ENCODE measurements at places on chromosomes 4 and X. TPM values are rescaled to one million over a fixed set of nuclear protein-coding genes. Genes with fewer than 3 reads are reported as not detected.
A peak's percentile ranks its signal among the peaks of the same experiment; 100 is the strongest.

DNA sequence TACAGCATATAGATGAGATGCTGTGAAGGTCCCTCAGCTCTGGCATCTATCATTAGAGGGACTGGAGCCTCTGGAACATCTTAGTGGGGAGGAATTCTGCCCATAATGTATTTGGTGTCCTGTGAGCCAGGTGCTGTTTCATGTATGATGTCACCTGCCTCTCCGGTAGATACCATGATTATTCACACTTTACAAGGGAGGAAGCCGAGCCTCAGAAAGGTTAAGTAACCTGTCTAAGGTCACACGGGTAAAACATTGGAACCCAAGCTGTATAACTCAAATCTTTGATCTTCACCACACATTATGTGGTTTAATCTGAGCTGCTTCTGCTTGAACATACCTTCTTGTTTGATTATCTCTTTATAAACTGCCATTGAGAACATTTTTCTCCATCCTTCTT, 442.8 kb downstream of the BCOR start:
- no peak for DNase-seq
- no peaks in the 10 kb centered on the region for H3K4me1 ChIP-seq
- no peaks in the 10 kb centered on the region for H3K27me3 ChIP-seq
- H3K27ac ChIP-seq: no peak overlapping the region
- no peak overlapping the region for H3K4me3 ChIP-seq
- H3K36me3 ChIP-seq: no peaks in the 10 kb centered on the region

- H3K27me3 ChIP-seq: no peaks in the 10 kb centered on the region
- H3K36me3 ChIP-seq: no peaks in the 10 kb centered on the region
- H3K27ac ChIP-seq: no peak overlapping the region
- no peak overlapping the region for H3K4me3 ChIP-seq
These were observed 1624.8 kb upstream of the TENM3 start for GRCh38 chr4:180618396-180618795.

GRCh38 chrX:82458207-82458754, 1049.8 kb upstream of the POU3F4 start:
- no peaks in the 10 kb centered on the region for H3K36me3 ChIP-seq
- H3K27me3 ChIP-seq: no peaks in the 10 kb centered on the region
- no peaks in the 10 kb centered on the region for H3K4me1 ChIP-seq
- H3K4me3 ChIP-seq: no peak overlapping the region

DNA sequence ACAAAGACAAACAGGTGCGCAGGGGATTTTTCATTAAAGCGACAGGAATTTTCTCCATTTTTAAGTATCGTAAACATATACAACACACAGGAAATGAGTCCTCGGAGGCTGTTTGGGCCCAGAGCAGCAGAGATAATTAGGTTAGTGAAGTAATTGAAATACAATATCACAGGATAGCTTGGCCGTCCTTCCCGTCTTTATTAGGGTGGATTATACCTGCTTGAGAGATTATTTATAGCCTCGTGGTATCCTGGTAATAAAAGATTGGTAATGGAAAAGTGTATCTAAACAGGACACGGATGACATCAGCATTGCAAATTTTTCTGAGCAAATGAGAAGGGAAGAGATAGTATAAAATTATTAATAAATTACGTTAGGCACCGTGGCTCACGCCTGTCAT, 68.2 kb downstream of the CRLF2 start:
- no peak overlapping the region for H3K27ac ChIP-seq
- H3K4me3 ChIP-seq: no peak overlapping the region
- H3K27me3 ChIP-seq: no peaks in the 10 kb centered on the region
- no peak for DNase-seq
- no peaks in the 10 kb centered on the region for H3K4me1 ChIP-seq
- no peaks in the 10 kb centered on the region for H3K36me3 ChIP-seq

GRCh38 chr4:622996-623913, 2.1 kb upstream of the PDE6B start:
- no peak overlapping the region for H3K27ac ChIP-seq
- H3K4me1 ChIP-seq: no peaks in the 10 kb centered on the region
- H3K4me3 ChIP-seq: no peak overlapping the region
- no peaks in the 10 kb centered on the region for H3K36me3 ChIP-seq
- H3K27me3 ChIP-seq: no peaks in the 10 kb centered on the region

DNA sequence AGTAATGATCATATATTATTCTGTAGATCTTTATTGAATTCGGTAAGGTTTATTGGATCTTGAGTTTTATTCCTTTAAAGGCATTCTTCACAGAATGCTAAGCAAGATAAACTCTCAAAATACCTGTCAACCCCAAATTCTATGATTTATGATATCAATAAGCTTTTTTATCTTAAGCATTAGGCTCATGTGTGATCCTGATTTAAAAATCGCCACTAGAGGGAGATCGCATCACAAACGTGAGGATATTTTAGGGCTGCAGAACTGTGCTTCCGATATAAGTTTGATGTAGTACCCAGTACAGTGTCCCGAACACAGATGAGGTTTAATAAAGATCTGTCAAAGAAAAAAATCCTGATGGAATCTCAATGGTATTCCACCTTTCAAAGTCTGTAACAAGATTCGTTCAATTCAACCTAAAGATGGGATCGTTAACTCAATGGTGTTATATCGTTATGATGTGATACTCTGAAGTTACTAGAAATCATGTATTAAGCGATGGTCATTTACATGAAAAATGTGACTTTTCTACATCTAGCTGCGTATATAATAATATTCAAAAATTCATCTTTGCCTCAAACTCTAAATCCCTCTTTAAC, 169.0 kb downstream of the CORIN start:
- no peaks in the 10 kb centered on the region for H3K27me3 ChIP-seq
- peak; percentile 36 for DNase-seq
- H3K27ac ChIP-seq: no peak overlapping the region
- H3K36me3 ChIP-seq: no peaks in the 10 kb centered on the region

DNA sequence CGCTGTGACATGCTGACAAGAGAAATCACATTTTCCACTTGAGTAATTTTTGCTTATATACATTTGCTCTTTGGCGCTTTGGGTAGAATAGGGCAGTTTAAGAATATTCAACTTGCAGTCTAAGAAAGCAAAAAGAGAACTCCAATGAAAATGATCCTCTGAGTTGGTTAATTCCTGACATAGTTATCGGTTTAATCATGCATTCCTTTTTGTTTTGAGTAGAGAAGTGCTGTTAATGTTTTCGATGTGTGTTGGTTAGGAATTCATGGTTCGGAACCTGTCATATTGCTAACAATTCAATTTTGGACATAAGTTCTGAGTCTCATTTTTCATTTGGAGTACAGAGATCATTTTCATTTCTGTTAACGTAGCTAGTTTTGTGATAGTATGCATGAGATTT, 700.6 kb upstream of the PITX2 start:
- no peak for DNase-seq
- no peaks in the 10 kb centered on the region for H3K36me3 ChIP-seq
- H3K27ac ChIP-seq: no peak overlapping the region
- H3K27me3 ChIP-seq: no peaks in the 10 kb centered on the region

DNA sequence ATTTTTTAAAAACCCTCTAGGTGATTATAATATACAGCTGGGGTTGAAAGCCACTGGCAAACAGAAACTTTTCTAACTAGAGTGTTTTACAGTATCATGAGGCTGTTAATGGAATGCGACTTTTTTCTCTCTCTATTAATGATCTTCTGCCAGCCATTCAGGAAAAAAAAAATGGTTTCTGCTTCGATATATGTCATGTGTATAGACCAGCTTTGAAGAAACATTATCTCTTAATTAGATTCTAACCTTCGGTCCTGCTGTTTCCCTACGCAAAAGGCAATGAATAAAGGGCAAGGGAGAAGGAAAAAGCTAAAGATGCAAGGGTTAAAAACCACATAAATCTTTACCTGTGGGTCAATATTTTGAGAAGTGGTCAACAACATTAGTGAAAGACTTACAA, 1662.1 kb upstream of the TENM3 start:
- DNase-seq: no peak
- H3K27ac ChIP-seq: no peak overlapping the region
- H3K27me3 ChIP-seq: no peaks in the 10 kb centered on the region
- no peaks in the 10 kb centered on the region for H3K4me1 ChIP-seq

DNA sequence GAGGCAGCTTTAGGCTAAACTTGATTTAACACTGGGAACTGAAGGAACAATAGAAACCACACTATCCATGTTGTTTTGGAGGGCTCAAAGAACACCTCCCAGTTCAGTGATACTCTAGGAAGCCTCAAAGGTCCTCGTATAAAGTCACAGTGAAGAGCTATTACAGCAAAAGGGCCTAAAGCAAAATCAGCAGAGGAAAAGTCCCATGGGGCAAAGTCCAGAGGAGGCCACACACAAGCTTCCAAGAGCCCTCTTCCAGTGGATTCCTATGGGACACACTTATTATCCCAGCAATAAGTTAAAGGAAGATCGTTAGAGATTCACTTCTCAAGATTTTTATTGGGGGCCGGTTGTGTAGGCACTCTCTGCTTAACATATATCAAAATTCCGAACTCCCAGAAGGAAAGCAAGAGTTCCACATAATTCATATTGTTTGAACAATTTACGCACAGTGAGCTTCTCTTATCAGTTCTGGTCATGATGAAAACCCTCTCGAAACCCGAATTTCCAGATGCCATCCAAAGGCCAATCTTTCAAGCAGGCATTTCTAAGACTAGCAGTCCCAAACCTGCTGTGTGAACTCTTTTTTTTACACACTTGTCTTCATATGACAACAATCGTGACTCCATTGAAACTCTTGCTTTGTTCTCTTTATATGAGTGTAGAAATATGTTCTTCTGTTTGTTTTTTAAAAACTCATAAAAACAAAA, 53.7 kb downstream of the ANXA5 start:
- H3K36me3 ChIP-seq: no peaks in the 10 kb centered on the region
- H3K27me3 ChIP-seq: no peaks in the 10 kb centered on the region
- H3K27ac ChIP-seq: no peak overlapping the region
- no peak for DNase-seq

- no peak overlapping the region for H3K27ac ChIP-seq
- no peak overlapping the region for H3K4me3 ChIP-seq
- H3K4me1 ChIP-seq: no peaks in the 10 kb centered on the region
These were observed 44.1 kb upstream of the SGMS2 start for GRCh38 chr4:107780665-107781064.

DNA sequence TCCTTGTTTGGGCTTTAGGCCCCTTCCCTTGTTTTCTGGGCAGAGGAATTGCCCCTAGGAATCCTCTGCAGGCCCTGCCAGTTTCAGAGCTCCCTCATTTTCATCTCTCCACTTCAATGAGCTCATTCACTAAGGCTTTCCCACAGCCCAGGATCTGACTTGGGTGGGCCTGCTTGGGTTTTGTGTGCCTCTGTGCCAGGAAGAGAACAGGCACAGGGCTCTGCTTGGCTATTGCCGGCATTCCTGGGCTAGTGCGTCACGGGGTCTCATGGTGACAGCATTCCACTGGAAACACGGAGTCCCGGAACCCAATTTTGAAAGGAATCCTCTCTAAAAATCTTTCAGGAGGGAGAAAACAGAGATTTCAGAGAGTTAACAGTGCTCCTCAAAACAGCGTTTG, 150.5 kb downstream of the VCX3A start:
- no peak for DNase-seq
- H3K27me3 ChIP-seq: no peaks in the 10 kb centered on the region
- no peak overlapping the region for H3K4me3 ChIP-seq
- H3K36me3 ChIP-seq: no peaks in the 10 kb centered on the region
- no peaks in the 10 kb centered on the region for H3K4me1 ChIP-seq

GRCh38 chrX:39984191-39984956, 113.4 kb downstream of the BCOR start:
- H3K27ac ChIP-seq: no peak overlapping the region
- no peaks in the 10 kb centered on the region for H3K27me3 ChIP-seq
- peaks cover 6% of the 10 kb centered on the region for H3K4me1 ChIP-seq
- no peaks in the 10 kb centered on the region for H3K36me3 ChIP-seq
- no peak for DNase-seq
- H3K4me3 ChIP-seq: no peak overlapping the region

DNA sequence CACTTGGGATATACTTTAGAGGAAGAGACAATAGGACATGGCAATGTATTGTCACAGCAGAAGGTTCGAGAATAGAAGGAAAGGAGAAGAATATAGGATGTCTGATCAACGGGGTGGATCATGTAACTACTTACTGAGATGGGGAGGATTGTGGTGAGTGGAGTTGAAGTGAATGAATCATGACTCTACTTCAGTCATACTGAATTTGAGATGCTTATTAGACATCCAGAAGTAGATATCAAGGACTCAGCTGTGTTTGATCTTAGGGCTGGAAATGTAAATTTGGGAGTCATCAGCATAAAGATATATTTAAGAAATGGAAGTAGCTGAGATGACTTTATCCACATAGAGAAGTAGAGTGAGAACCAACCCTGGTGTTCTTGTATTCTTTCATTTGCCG, 29.1 kb upstream of the DHX15 start:
- no peak overlapping the region for H3K4me3 ChIP-seq
- H3K36me3 ChIP-seq: no peaks in the 10 kb centered on the region
- H3K4me1 ChIP-seq: no peaks in the 10 kb centered on the region
- H3K27me3 ChIP-seq: no peaks in the 10 kb centered on the region
- no peak overlapping the region for H3K27ac ChIP-seq

GRCh38 chr4:188660796-188661195, 521.6 kb downstream of the TRIML1 start:
- no peaks in the 10 kb centered on the region for H3K27me3 ChIP-seq
- DNase-seq: no peak
- no peak overlapping the region for H3K4me3 ChIP-seq
- H3K4me1 ChIP-seq: no peaks in the 10 kb centered on the region

GRCh38 chrX:136856050-136856449, 24.5 kb downstream of the RBMX start:
- no peaks in the 10 kb centered on the region for H3K27me3 ChIP-seq
- no peaks in the 10 kb centered on the region for H3K36me3 ChIP-seq
- H3K27ac ChIP-seq: no peak overlapping the region
- no peak for DNase-seq

- no peaks in the 10 kb centered on the region for H3K27me3 ChIP-seq
- no peaks in the 10 kb centered on the region for H3K36me3 ChIP-seq
- no peak overlapping the region for H3K27ac ChIP-seq
- H3K4me1 ChIP-seq: no peaks in the 10 kb centered on the region
- no peak for DNase-seq
- H3K4me3 ChIP-seq: no peak overlapping the region
These were observed 1547.4 kb upstream of the TENM3 start for GRCh38 chr4:180695851-180696250.

- H3K27ac ChIP-seq: no peak overlapping the region
- H3K27me3 ChIP-seq: no peaks in the 10 kb centered on the region
- H3K4me3 ChIP-seq: no peak overlapping the region
- no peaks in the 10 kb centered on the region for H3K36me3 ChIP-seq
- no peak for DNase-seq
These were observed 1080.9 kb downstream of the FAT4 start for GRCh38 chr4:126395664-126396063.

- H3K27me3 ChIP-seq: no peaks in the 10 kb centered on the region
- DNase-seq: no peak
- H3K4me1 ChIP-seq: no peaks in the 10 kb centered on the region
- no peak overlapping the region for H3K4me3 ChIP-seq
- H3K36me3 ChIP-seq: no peaks in the 10 kb centered on the region
These were observed 102.7 kb downstream of the VCX3A start for GRCh38 chrX:6432226-6432625.

GRCh38 chr4:41881981-41882624, 53.1 kb upstream of the TMEM33 start:
- H3K27me3 ChIP-seq: no peaks in the 10 kb centered on the region
- DNase-seq: no peak
- H3K36me3 ChIP-seq: no peaks in the 10 kb centered on the region
- H3K27ac ChIP-seq: no peak overlapping the region
- H3K4me1 ChIP-seq: no peaks in the 10 kb centered on the region

Gene RBMXL3
- total RNA-seq: not detected

Gene NSG1
- 0.12 TPM for total RNA-seq

Gene GRSF1
- total RNA-seq: 131 TPM

Gene MAGEA11
- not detected for total RNA-seq

Gene UBE2A
- total RNA-seq: 44.9 TPM

Gene NAT8L
- total RNA-seq: 9.2 TPM

Gene C4orf17
- total RNA-seq: not detected

Gene HDX
- total RNA-seq: not detected

Gene PSAPL1
- 0.05 TPM for total RNA-seq

Gene USP51
- total RNA-seq: not detected

Gene HSFX3
- 0.96 TPM for total RNA-seq

Gene SLC4A4
- 0.30 TPM for total RNA-seq

Gene NUDT11
- not detected for total RNA-seq

Gene CLDN2
- total RNA-seq: 0.10 TPM
